Left renal cortex interstitium (tissue), 4 donors: ENCODE measurements at places on chromosomes 2 and 18.

DNA sequence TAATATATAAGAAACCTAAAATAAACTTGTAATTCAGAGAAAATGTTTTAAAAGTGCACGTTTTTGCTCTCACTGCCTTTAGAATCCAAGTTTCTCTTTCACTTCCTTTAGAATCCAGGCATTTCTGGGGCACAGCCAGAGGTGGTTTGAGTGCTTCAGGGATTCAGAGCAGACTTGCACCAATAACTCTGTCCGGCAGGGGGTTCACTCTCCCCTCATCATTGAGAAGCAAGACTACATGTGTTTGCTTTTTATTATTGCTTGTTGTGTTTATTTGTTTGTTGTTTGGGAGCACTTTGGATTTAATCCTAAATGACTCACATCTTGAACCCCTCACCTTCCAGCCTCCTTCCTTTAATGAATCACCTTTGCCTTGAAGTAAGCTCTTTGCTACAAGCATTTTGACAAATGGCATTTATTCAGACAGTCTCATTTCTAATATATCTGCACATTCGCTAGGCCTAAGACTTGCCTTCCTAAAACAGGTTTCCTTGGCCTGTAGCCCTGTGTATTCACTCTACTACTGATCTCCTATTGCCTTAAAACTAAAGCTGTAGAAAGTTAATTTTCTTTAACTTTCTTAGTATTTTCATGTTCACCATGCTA, 233.5 kb upstream of the ATP5MC3 start:
- peak; percentile 32 for DNase-seq

- no peak for DNase-seq
Measured at GRCh38 chr18:51195451-51196117, 1.9 kb downstream of the MEX3C start.

GRCh38 chr2:46548103-46548486, 68.7 kb downstream of the TMEM247 start:
- no peak for DNase-seq

GRCh38 chr2:240947607-240948006, 41.5 kb downstream of the CROCC2 start:
- no peak for DNase-seq

- DNase-seq, result no peak
Measured at GRCh38 chr18:5582849-5583681, 39.3 kb upstream of the EPB41L3 start.

DNA sequence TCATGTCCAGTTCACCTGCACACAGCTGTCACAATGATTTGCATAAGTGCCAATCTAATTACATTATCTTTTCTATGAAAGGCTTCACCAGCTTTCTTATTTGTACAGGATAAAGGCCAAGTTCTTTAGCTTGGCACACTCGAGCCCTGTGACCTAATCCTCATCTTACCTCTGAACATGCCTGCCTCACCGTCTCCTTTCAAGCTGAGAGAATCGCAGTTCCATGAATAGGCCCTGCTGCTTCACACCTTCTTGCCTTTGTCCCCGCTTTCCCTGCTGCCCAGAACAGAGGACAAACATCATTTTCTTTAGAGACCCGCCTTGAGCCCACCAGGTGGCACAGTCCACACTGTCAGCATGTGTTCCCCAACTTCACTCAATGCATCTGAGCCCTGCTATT, 1094.7 kb downstream of the BCL11A start:
- no peak for DNase-seq

- no peak for DNase-seq
Measured at GRCh38 chr2:33000986-33001385, 54.2 kb downstream of the LTBP1 start.

GRCh38 chr2:163877316-163877715, 141.5 kb upstream of the FIGN start:
- DNase-seq, result peak; percentile 40

DNA sequence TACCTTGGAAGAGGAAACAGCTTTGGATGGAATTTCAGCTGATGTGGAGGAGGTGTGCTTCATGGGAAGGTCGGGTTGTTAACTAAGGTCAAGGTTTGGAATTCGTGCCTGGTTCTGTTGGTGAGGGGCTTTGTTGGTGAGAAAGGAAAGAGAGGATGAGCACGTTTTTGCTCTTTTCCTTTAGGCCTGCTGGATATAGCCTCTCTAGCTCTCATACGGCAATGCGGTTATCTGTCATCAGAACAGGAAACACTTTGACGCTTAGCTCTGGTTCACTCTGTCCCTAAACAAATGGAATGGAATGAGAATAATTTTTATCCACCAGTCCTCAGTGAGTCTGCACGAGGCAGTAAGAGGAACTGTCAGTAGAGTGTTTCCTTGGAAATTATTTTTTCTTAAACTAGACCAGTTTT, 169.7 kb upstream of the NOSTRIN start:
- DNase-seq, result no peak

DNA sequence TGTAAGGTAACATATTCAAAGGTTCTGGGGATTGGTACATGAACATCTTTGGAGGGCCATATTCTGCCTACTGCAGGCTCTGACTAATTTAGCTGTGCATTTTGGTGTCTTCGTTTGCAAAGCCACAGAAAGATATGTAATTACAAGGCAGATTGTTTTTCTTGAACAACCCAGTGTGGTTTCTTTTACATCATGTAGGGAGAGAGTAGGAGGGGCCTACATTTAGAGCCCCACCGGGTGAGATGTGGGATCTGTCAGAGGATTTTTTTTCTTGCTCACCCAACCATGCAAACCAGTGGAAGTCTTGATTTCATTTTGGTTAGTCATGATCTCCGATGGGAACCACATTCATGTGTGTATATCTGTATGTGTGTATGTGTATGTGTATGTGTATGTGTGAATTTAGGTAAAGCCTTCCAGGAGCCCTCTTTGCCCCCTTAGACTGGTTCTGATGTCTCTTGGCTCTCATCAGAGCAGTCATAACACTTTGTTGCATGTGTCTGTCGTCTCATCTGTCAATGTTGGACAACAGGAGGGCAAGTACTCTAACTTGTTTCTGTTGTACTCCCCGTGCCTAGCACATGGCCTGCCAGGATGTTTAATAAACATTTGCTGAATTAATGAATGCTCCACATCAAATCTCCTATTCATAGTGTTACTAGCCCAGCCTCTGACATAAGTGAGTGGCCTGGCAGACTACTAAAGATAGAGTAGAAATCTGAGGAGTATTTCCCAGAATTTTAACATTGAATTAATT, 239.9 kb downstream of the MTX2 start:
- DNase-seq, result no peak

- DNase-seq, result no peak
Measured at GRCh38 chr2:165277860-165278656, 38.8 kb downstream of the SCN2A start.

- no peak for DNase-seq
Measured at GRCh38 chr2:10538224-10538894, 90.2 kb upstream of the ODC1 start.
